ENCODE measurements at places on chromosomes 1 and 21.

GRCh38 chr1:32005522-32005921 is 8.1 kb upstream of the KHDRBS1 start:
- DNase-seq: no peak

- DNase-seq: no peak
These were observed 69.0 kb upstream of the SPAG17 start for GRCh38 chr1:118254001-118254400.

DNA sequence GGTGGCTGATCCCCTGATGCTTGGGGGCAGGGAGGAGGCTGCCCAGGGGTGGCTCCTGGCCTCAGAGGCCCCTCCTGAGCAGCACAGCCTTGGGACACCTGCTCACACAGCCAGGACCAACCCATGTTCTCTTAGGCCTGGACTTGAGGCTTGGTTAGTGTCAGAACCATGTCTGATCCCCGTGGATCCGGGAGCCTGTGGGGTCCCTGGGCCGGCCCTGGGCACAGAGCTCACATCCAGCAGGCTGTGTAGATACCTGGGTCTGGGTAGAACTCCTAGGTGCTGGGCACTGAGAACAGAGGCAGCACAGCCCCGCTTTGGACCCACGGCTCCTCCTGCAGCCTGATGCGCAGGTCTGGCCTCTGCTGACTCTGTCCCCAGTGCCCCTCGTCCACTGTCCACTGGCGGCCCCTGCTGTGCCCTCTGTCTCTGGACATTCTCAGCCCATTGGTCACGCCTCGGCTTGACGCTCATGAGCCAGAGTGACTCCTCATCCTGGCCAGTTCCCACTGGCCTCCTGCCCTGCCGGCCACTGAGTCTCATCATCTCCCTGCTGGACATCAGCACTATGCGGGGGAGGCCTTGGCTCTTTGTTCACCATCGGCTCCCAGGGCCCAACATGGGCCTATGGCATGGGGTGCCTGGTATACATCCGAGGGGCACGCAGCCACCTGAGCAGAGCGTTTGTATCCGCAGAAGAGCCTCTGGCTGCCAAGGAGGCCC is 70.2 kb downstream of the TRIM11 start:
- DNase-seq: no peak

- DNase-seq: no peak
These were observed 60.4 kb upstream of the ATP1A1 start for GRCh38 chr1:116312681-116313069.

- DNase-seq: no peak
These were observed 360.2 kb downstream of the ADGRL2 start for GRCh38 chr1:82160903-82161302.

- no peak for DNase-seq
These were observed 25.9 kb downstream of the A3GALT2 start for GRCh38 chr1:33295023-33295422.

DNA sequence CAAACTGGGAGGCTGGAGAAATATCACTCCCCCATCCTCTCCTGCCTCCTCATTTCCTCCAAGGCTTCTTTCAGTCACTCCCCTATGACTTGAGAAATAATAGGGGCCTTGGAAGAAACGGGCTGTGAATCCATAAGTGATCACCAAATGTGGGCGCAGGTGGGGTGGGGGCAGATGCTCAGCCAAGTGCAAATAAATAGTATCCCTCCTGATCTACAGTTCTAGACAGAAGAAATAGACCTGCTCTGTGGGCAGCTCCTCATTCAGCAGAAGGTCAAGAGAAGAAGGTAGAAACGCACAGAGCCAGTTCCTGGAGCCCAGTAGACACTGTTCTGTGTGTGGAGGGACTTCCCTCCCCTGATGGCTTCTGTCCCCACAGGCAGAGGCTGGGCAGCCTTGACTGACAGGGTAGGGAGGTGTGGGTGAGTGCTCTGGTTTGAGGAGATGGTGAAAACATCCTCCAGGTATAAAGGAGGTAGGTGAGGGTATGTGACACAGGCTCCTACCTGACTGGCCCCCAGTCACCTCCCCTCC is 17.1 kb downstream of the PAX7 start:
- no peak for DNase-seq

DNA sequence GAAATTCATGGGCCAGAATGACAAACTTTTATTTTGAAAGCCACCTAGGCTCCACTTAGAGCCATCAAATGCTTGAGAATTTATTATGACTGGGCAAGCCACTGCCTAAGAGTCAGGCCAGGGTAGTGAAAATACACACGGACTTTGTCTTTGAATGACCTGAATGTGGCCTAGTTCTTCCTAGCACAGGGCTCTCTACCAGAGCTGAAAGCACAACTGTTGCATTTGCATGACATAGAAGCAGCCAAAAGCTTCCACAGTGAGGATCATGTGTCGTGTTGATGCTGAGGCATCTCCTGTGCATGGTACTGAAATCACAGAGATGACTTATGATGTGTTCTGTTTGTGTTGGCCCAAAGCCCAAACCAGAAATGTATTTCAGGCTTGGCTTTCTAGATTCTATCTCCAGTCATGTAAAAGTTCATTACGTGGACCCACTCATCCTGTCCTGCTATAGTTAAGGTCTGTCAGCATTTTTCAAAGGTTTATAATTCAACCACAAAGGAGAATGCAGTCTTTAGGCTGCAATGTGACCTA is 164.0 kb upstream of the UBE2U start:
- no peak for DNase-seq

GRCh38 chr21:36155603-36156338 is 853 bp upstream of the DOP1B start:
- no peak for DNase-seq

DNA sequence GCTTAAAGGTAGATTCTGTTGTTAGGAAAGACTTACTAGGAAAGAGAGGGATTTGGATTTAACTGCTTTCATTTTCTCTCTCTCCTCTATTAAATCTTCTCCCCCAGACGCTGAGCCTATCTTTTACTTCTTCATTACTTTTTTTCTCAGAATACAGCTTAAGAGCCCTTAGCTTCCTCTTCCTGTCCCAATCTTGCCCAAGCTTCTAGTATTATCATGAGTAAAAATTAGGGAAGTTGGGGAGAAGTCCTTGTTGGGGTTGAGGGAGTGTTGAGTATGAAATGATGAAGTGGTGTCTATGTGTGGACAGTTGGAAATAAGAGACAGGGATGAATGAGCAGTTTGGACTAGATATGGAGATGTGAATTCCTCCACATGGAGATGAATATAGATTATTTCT is 35.0 kb downstream of the ACP6 start:
- no peak for DNase-seq

GRCh38 chr21:33537212-33537611 is 4.7 kb downstream of the GART start:
- no peak for DNase-seq

GRCh38 chr21:27134516-27134915 is 167.6 kb upstream of the ADAMTS5 start:
- DNase-seq: no peak

GRCh38 chr1:36155408-36156328 is at the start of gene MAP7D1:
MAP7D1 (plus strand) TSS chr1:36156160; CDS start chr1:36156418, 258 bp downstream.
- DNase-seq: peak; percentile 64

- no peak for DNase-seq
These were observed 49.8 kb upstream of the SEC16B start for GRCh38 chr1:178019622-178020021.

DNA sequence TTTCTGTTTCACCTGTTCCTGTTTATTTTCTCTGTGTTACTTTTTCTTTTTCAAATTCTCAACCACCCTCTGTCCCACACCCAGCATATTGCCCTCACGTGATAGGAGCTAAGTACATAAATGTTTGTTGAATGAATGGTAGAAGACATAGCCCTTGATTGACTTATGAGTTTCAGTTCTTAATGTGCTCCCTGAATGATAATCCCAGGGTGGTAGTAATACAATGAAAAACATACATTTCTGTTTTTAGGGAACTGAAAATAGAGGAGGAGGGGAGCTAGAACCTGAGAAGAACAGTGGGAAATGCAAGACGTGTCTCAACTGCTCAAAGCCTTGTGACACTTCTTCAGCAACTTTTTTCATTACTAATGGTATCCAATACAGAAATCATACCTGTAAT is 147.1 kb downstream of the SPATA46 start:
- no peak for DNase-seq

GRCh38 chr1:171488190-171488929 is 3.0 kb downstream of the PRRC2C start:
- no peak for DNase-seq

GRCh38 chr1:175072099-175072951 is 4.7 kb downstream of the TNN start:
- no peak for DNase-seq

DNA sequence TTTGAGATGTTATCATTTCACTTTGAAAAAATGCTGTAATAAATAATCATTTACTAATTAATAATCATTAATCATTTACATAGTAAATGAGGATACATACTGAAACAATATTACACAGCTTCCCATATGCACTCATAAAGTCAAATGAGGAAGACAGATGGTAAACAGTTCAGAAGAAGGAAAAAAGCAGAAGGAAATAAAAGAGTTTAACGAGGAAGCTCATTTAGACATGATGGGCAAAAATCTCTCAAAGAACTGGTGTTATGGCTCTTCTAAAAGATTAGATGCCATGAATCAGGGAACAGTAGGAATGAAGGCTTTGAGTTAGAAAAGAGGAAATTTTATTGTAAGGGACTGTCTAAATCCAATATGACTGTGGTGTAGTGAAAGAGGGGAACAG is 347.6 kb downstream of the PTPRC start:
- DNase-seq: no peak

- no peak for DNase-seq
These were observed 65.6 kb downstream of the ST3GAL3 start for GRCh38 chr1:43772978-43773377.

DNA sequence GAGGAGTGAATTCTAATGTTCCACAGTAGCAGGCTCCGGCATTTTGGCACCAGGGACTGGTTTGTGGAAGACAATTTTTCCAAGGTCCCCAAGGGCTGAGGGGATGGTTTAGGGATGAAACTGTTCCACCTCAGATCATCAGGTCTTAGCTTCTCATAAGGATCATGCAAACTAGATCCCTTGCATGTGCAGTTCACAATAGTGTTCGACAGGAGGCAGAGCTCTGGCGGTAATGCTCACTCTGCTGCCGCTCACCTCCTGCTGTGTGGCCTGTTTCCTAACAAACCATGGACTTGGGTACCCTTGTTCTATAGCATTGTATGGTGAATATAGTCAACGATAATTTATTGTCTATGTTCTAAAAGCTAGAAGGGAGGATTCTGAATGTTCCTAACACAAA is 16.6 kb downstream of the CRNN start:
- no peak for DNase-seq

DNA sequence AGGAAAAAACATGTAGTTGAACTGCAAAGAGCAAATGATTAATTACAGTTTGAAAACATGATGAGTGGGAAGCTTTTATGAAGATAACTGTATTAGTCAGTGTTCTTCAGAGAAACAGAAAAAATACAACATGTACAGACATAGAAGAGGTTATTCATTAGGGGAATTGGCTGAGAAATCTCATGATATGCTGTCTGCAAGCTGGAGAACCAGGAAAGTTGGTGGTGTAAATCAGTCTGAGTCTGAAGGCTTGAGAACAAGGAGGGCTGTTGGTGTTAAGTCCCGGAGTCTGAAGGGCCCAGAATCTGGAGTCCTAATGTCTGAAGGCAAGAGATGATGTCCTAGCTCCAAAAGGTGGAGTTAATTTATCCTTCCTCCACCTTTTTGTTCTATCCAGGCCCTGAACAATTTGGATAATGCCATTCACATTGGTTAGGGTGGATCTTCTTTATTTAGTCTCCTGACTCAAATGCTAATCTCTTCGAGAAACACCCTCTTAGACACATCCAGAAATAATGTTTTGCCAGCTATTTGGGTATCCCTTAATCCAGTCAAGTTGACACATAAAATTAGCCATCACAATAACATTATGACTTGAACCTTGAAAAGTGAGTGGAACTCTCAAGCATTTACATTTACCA is 672.9 kb upstream of the PTBP2 start:
- DNase-seq: no peak

DNA sequence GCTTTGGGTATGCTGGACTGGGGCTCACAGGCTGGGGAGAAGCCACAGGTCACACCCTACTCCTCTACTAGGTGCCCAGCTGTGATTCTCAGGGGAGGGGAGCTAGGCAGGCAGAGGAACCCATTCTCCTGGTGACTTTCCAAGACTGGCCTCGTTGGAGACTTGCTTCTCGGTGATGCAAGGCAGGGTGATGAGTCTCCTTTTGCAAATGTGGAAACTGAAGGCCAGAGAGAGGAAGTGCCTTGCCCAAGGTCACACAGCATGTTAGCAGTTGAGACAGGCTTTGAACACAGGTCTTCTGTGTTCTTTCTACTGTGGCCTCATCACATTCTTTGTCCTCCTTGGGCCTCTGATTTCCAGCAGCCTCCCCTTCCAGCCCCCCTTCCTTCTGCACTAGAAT is 20.5 kb upstream of the C1QA start:
- no peak for DNase-seq

DNA sequence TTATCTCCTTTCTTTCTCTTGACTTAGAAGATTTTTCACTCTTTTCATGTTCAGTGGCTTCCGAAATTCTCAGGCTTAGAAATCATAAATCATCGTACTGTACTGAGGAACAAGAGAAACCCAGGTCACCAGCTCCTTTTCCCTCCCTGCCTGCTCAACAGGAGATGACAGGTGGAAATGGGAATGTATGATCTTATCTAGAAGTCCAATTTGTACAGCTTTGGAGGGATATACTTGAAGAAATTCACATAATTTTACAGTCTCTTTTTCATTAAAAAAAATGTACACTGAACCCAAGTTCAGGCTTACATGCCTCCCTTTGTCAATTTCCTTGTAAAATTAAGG is 11.7 kb downstream of the EVA1C start:
- no peak for DNase-seq

DNA sequence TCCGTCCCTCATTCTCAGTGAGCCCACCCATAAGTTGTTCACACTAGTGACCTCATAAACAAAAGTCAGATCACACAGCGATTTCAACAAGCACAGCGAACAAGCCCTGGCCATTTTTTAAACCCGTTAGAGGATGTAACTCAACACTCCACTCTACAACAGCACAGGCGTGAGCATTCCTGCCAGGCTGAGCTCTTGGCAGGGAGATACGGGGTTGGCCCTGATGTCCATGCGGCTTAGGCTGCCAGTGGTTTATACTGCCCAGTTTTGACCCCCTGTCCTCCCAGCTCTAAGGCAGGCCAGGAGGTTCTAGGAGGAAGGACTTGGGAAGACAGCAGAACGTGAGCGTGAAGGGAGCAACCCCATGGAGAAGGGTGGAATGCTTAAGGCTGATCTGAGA is 35.0 kb downstream of the PARP1 start:
- no peak for DNase-seq

- DNase-seq: no peak
These were observed 60.4 kb upstream of the WNT4 start for GRCh38 chr1:22203335-22203734.

Measured in SW 1271 (cell line).